ENCODE measurements at places on chromosomes 3 and 15.

DNA sequence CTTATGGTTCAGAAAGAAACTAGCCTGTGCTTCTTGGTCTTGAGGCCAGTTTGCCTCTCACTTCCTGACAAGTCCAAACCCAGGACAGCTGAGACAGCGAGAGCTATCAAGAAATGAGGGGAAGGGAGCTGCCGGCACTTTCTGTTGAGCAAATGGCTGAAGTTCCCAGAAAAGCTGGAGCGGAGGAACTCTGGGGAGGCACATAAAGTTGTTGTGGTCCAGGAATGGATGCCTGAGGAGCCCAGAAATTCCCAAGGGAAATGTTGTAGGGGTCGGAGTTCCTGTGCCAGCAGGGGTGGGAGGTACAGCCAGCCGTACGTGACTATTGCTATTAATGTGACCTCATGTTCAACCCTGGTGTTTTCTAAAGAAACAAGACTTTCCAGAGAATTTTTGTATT is 98.8 kb upstream of the TNFAIP8L3 start:
- DNase-seq, result no peak

- no peak for DNase-seq
These were observed 96.3 kb upstream of the IGF1R start for GRCh38 chr15:98551936-98552562.

DNA sequence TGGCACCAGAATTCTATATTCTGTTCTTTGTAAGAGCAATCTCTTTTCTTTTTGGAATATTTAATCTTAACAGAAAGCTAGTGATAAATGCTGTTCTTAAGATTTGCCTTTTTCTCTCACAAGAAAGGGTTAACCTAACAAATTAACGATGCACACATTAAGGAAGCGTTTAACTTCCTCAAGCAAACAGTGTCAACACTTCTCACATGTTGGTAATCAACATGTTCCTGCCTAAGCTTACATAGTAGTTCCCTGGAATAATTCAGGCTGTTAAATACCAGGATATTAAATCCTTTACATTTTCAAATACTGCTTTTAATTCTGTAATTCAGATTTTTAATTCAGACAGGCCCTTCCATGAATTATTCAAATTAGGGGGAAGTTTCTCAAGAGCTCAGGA is 67.4 kb upstream of the RPL35A start:
- no peak for DNase-seq

- DNase-seq, result no peak
These were observed 258.4 kb downstream of the CHL1 start for GRCh38 chr3:454986-455385.
